ENCODE measurements at places on chromosomes 1 and 21.

DNA sequence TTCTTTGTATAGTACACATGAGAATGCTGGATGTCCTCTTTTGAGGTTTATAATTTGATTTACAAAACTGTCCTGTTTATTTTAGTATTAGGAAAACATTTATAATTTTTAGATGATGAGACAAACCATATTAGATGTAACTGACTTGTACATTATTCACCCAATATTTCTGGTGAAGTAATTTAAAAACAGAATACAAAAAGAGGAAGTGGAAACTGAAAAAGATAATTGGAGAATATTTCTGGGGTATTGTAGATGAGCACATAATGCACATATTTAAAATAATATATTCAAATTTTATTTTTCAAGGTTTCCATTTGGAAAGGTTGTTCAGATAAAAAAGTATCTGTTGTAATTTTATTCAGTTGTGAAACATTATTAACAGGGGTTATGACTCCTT, 40.7 kb downstream of the XPR1 start:
- DNase-seq = no peak

DNA sequence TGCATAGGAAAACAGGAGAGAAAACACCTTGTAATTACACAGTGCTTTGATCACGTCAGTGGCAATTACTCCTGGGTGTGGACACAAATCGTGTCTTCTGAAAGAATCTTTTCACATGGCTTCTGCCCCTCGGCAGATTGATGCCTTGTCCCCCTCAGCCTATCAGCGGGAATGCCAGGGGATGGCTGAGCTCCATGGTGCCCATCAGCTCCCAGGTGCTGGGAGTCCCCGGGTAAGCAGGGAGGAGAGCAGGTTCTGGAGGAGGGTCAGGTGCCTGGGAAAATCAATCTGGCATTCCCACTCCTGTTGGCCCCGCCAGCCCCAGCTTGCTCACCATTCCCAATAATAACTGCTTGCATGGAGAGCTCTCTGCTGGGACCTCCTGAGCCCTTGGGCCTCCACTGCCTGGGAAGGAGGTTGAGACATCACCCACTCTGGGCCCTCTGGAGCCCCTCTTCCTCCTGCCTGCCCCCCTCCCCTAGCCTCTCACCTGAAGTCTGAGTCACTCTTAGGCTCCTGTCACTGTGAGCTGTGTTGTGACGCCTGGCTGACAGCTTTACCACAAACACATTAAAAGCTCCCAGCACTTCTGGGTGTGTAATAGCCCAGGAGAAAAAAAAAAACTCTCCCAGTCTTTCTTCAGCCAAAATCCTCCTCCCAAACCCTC, 4.9 kb downstream of the CAMK2N1 start:
- DNase-seq = no peak

DNA sequence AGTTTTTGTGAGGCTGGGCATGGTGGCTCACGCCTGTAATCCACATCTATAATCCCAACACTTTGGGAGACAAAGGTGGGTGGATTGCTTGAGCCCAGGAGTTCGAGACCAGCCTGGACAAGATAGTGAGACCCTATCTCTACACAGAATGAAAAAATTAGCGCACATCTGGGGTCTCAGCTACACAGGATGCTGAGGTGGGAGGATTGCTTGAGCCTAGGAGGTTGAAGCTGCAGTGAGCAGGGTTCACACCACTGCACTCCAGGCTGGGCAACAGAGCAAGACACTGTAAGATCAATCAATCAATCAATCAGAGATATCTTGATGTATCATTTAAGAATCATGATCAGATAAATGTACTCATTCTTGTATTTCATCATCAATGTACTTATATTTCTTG, 7.1 kb downstream of the ZYG11B start:
- no peak for DNase-seq

DNA sequence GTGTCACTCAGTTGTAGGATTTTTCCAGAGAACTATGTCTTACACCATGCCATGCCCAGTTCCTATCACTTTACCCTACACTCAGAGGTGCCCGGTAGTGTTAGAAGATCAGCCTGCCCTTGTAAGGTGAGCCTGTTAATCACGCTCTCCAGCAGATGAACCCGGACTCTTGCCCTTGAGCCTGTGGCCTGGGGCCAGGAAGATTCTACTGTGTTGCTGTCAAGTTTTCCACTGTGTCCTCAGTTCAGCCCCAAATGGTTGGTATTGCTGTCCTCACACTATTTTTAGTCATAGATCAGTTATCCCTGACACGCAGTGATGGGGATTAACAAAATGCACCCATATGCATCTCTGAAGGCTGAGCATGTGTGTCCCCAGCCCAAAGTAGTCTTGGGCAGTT, 105.0 kb upstream of the SPAG17 start:
- DNase-seq = no peak

DNA sequence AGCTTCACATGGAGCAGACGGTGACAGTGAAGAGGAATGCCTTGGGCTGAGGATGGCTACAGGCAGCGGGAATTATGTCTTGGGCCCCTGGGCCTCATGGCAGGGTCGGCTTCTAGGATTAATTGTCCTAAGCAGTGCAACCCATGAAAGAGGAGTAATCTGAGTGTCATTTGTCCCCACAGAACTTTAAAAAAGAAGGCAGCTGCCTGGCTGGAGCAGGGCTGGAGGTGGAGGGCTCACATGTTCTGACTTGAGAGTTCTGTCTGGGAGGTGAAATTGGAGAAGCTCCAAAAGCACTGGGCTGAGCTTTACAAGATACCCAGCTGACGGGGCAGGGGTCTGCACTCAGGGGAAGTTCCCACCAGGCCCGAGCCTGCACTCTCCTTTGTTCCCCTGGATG, 22.6 kb downstream of the CACNA1S start:
- no peak for DNase-seq

- DNase-seq = no peak
These were observed 1579.9 kb downstream of the MRPL39 start for GRCh38 chr21:24027396-24027795.

GRCh38 chr1:180236698-180237509, 6.8 kb downstream of the LHX4 start:
- DNase-seq = no peak

GRCh38 chr1:24222008-24222605, 35.0 kb upstream of the IFNLR1 start:
- no peak for DNase-seq

DNA sequence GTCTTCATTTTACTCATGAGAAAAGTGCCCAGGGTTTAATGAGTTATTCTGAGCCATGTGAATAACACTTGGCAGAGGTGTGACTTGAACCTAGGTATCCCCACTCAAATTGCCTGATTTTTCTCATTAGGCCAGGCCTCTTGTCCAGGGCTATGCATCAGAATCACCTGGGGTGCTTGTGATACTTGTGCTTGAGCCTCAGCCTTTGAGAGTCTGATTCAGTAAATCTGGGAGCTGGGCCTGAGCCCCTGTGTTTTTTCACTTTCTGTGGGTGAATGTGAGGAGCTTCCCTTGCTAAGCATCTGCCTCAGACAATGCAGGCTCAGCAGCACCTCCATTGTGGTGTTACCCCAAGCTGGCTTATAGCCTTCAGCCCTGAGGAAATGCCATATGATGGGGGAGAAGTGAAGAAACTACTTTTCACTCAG, 127.1 kb downstream of the S1PR1 start:
- DNase-seq = no peak

DNA sequence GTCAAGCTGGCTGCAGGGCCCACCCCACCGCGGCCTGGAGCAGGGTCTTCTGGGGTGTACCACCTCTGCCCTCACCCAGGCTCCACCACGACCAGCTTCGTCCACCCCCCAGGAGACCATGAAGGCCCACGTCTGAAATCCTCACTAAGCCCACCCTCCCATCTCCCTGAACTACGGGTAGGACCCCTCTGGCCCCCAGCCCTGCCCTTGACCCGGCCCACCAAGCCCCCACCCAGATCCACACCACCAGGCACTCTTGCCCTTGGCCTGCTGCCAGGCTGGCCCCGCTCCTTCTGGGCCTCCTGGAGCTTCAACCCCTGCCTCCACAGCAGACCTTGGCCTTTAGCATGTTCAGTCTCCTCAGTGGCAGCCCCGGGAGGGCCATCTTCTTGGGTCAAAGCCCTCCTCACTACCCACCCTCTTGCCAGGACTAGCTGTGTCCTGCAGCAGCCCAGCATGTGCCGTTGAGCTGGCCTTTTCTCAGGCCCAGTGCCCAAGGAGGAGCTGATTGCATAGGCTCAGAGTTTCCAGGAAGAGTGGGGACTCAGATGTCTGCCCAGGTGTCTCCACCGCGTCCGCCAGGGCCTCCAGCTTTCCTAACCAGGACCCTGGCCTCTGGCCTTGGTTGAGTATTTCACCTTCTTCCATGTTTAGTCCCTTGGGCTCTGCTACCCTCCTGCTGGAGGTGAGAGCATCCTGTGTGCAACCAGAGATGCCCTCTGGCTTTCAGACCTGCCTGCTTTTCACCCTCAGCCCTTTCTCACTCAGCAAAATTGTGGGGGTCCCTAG, 17.7 kb upstream of the SAMD11 start:
- DNase-seq = no peak

DNA sequence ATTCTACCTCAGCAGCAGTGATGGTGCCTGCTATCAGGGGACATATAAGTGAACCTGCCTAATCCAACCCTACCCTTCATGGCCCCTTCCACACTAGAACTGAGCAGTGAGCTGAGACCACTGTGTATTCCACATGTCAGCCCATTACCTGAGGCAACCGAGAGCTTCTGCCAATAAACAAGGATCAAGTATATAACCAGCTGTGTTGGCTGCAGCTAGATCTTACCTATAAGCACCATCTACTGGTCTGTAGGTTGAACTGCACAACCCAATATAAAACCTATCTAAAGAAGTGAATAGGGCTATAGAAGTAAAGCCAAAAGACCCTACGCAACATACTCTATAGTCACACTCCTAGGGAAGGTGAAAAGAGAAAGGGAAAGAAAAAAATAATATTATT, 376.9 kb downstream of the HHIPL2 start:
- DNase-seq = no peak

GRCh38 chr1:246001837-246002230, 505.2 kb downstream of the SMYD3 start:
- DNase-seq = no peak

DNA sequence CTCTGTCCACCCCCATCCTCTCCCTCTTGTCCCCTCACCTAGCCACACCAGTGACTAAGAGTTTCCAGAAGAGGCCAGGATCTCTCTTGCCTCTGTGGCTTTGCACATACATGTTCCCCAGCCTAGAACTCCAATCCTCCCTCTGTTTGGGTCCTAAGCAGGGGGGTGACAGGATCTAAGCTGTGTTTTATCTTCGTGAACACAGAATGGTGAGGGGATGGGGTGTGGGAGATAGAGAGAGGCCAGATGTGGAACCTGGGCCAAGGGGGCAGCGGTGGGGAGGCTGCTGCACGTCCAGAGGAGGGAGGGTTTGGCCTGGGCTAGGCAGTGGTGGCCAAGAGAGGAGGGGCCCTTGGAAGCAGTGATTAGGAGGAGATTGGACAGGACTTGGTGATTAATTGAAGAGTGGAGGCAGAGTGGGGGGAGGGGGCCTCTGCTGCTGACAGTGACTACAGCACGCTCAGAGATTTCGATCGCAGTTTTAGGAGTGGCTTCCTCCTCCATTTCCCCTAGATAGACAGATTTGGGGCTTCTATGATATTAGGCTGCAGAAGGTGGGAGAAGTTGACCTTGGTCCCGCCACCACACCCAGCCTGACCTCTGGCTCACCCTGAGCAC, 17.1 kb upstream of the ADGRB2 start:
- DNase-seq = no peak

GRCh38 chr1:165958306-165958705, 130.9 kb downstream of the UCK2 start:
- DNase-seq = no peak

DNA sequence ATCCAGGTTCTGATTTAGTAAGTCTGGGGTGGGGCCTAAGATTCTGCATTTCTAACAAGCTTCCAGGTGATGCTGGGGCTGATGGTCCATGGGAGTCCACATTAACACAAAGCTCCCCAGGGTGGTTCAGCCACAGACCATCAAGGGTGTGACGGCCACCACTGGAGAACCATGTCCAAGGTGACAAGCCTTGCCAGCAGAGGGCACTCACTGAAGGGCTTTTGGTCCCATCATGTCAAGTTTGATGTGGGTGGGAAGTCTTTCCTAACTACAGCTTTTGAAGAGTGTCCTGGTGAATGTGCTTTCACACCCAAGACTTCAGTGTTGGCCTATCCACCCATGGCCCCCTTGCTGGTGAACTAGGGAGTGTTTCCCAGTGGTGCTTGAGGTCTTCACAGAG, 67.1 kb downstream of the UBE2T start:
- no peak for DNase-seq

GRCh38 chr1:119485201-119485600, 21.8 kb upstream of the HSD3B1 start:
- DNase-seq = no peak

DNA sequence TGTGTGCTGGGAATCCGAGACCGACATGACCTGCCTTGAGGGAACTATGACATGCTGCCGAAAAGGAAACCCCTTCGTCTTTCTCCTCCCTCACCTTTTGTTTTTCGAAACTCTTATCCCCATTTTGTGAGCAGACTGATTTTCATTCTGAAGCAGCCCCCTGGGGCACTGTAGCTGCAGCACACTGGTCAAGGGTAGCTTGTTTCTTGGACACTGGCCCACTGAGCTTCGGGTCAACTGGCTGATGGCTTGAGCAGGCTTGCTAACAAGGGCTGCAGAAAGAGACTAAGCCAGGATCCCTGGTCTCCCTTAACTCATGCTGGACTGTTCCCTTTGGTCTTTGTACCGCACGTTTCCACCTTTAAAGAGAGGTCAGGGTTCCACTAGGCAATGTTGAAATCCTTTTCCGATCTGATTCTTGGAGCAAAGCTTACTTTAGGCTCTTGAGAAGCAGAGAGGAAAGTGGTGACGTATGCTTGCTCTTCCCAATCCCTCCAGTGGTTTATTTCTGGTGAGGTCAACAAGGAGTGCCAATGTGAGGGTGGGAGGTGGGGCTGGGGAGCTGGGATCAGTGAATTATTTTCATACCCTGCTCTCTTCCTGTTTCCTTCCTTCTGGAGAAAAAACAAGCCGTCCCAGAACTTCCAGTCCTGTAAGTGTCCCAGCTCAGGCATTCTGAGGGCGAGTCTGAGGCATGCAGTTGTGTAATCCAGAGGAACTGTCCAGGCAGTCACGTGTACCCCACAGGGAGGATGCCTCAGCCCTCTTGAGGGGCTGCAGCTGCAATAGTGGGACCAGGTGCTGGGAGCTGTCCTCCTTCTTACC, 7.6 kb downstream of the CYP4B1 start:
- DNase-seq = no peak

DNA sequence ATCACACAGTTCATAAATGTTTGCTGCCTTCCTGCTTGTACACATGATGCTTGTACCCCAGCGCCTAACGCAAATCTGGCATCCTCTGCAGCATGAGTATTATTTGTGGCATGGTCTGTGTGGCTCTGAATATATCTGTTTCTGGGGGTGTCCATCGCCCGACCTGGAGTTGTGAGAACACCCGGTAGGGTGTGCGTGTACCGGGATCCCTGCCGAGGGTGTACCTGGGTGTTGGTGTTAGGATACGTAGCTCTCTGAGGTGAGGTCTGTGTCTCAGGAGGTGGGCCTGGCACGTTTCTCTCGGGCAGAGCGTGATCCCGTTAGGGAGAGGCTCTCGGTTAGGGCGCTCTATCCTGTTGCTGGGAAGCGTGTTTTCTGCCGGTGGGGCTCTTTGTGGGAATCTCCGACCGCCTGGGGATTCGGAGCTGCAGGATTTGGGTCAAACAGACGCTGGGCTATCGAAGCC, 10.4 kb upstream of the CDC20 start:
- DNase-seq = peak; percentile 47

GRCh38 chr1:243727503-243728203, 122.4 kb downstream of the AKT3 start:
- DNase-seq = no peak

GRCh38 chr1:153937331-153937730, 9.2 kb downstream of the DENND4B start:
- no peak for DNase-seq
